ENCODE measurements at places on chromosomes 4 and X. TPM values are rescaled to one million over a fixed set of nuclear protein-coding genes. Genes with fewer than 3 reads are reported as not detected.

CABS1 gene
- total RNA-seq, result not detected

AVPR2 gene
- not detected for total RNA-seq

MAGEA8 gene
- not detected for total RNA-seq

DOK7 gene
- total RNA-seq, result not detected

SLC10A7 gene
- total RNA-seq, result 8.9 TPM

ANXA3 gene
- total RNA-seq, result 68.7 TPM

DNA sequence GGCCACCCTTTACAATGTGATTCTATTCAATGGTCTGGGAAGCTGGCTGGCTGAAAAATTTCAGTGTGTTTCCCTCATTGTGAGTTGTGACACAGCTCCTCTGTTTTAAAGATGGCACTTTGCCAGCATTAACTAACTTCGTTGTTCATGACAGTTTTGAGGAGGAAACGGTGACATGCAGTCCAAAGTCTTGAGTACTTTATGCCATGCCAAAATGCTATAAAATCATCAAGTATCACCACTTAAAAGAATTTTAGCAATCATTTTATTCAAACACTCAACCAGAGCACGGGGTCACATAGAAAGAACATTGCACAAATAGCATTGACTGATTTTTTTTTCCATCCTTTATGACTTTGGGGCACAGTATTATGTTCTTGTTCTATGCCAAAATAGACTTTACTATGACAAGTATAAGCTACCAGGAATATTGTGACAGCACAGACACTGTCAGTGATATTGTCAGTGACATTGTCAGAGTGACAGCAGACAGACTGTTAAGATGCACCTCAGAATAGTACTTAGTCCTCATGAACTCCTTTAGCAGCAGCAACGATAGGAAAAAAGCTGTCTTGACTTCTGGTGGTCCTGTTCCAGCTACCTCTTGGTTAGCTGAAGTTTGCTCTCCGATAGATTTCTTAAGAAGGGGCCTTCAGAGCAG, 46.7 kb downstream of the CXCL13 start:
- DNase-seq, result no peak

GRCh38 chr4:72031868-72032608, at the start of gene NPFFR2:
Gene NPFFR2, plus strand, starts transcription at chr4:72032000. Its CDS starts 96,592 bp downstream, at chr4:72128592.
- DNase-seq, result peak; percentile 51

DNA sequence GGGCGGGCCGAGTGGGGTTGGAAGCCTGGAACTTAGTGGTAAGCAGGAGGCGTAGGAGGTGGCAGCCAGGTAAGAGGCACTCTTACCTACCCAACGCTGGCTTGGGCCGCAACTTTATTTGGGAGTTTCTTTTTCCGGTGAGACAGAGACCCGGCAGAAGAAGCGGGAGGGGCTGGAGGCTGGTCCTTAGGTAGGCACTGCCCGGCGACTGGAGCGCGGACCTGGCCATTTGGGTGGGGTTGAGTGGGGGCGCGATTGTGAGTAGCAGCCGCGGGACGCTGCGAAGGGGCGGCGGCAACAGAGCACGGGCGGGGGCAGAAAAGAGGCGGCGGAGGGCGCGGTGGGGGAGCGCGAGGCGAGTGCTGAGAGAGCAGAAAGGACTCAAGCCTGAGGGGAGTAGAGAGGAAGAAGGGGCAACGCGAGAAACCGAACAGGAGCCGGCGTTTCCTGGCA, 334 bp upstream of the POU4F2 start:
- DNase-seq, result no peak

DNA sequence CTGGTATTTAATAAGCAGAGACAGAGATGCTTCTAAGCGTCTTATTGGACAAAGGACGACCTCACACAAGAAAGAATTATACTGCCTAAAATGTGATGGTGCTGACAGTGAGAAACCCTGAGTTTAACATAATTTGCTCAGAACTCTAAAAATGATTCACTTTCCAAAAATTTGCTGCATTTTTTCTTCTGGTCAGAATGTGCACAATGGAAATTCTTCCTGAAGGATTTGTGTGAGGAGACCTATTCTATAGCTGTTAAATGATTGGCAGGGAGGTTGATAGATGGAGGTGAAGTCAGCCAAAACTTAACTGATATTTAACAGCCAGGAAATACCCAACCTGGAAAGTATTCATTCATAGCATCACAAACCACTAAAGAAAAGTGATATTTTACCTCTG, 1.7 kb downstream of the MAGEC3 start:
- DNase-seq, result peak; percentile 50

- DNase-seq, result no peak
Measured at GRCh38 chrX:69107231-69107739, 58.0 kb downstream of the PJA1 start.

- DNase-seq, result no peak
Measured at GRCh38 chrX:57528670-57529255, 63.0 kb upstream of the ZXDB start.

DNA sequence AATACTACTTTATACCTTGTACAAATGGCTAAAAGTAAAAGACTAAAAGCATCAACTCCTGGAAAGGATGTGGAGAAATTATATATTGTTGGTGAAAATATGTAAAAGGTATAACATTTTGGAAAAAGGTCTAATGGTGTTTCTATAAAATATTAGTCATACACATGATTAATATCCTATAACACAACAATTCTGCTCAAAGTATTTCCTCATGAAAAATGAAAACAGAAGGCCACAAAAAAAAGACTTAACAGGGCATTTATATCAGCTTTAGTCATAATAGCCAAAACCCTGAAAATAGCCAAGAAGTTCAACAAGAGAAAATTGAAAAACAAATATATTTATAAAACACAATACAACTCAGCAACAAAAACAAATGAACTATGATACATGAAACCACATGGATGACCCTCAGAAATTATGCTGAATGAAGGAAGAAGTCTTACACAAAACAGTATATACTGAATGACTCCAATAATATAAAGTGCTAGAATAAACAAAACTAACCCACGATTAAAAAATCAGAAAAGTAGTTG, 38.8 kb downstream of the TBCK start:
- DNase-seq, result no peak

- peak; percentile 53 for DNase-seq
Measured at GRCh38 chr4:143286701-143287571, 49.7 kb upstream of the GAB1 start.

DNA sequence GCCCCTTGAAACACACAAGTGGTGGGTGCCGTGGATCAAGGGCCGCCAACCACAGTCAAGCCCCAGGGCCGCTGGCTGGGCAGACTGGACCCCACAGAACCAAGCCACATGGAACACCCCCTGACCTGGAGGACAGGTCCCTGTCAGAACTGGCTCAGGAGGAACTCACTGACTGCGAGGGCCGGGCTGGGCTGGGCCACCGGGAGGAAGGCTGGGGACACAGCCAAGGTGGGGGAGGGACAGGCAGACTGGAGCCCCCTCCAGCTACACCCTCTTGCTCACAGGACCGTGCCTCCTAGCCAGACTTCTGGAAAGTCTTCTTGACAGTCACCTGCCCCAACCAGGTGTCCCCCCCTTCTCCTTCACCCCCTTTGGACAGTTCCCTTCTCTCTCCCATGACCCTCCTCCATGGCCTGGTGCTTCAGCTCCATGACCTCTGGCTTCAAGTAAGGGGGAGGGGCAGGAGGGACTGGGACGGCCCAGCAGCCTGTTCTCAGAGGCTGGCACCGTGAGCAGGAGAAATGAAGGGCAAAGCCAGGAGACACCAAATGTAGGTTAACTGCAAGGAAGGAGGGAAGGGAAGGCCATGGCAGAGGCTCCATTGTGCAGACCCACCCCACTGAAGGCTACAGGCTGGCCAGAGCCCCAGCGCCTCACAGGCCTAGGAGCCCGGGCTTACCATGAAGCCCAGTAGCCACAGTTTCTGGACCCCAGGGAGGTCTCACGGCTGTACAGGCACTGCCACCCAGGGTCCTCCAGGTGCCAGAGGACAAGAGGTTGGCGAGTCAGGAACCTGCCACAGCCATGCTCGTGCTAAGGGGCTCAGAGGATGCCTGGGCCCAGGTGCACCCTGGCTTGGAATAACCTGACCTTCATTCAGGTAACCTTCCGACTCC, 22.6 kb upstream of the DUSP9 start:
- DNase-seq, result no peak

DNA sequence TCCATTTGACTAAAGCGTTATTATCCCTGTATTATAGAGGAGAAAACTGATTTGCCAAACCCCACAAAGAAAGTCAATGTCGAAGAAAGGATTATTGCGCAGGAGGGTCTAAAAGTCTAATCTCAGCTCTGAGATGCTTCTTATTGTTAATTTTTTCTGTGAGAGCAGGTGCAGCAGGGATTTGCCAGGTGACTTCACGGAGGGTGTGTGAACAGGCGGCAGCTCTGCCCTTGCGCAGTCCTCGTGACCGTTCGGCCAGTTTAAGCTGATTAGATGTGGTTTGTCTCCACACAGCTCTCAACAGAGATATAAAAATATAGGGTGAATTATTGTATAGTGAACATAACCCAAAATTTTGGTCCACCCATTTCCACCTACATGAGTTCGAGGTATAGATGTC, 28.5 kb downstream of the TENM3 start:
- no peak for DNase-seq
